ENCODE measurements at places on chromosomes 7 and 10.

- no peak for DNase-seq
Observed at GRCh38 chr10:53022611-53023088, 250.1 kb upstream of the MBL2 start.

DNA sequence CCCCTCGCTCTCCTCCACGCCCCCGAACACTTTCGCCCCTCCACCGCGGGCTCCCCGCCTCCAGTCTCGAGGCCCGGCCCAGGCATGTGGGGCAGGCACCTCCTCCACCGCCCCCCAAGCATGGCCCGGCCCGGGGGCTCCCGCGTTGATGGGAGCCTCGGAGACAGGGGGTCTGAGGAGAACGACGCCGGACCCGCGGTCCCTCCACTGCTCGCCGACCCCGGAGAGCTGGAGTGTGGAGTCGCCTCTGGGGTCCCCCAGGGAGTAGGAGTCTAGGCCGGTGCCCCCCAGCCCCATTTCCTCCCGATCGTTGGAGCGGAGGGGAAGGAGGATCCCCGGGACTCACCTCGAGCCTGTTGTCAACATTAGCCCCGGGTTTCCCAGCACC lies 206 bp downstream of the UPF2 start:
- DNase-seq = no peak

- no peak for DNase-seq
Observed at GRCh38 chr7:95304990-95305389, 19.3 kb downstream of the PON1 start.

DNA sequence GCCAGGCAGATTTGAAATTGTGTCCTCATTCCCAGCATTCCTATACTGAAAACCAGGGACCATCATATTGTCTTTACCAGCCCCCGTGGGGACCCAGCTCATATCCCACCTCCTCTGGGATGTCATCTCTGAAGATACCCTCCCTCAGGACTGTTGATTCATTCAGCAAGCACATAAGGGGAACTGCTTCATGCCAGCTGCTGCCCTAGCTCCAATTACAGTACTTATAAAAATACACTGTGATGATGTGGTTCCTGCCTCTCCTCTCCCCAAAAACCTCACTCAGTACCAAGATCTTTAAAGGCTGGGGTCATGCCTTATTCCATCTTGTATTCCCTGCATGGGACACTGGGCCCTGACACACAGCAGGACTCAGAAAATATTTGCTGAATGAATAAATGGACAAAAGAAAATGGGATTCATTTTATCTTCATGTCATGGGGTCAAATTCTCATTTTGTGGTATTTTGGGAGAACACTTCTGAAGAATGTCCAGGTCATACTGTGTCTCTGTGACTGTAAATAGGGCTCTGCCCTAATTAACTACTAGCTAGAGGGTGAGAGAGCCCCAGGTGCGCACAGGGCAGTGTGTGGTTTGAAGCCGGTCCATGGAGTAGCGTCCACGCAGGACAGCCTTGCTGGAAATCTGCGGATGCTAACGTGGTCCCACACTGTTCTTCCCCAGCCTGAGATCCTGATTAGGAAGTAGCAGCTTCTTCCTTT lies 29.0 kb upstream of the DAGLB start:
- no peak for DNase-seq

DNA sequence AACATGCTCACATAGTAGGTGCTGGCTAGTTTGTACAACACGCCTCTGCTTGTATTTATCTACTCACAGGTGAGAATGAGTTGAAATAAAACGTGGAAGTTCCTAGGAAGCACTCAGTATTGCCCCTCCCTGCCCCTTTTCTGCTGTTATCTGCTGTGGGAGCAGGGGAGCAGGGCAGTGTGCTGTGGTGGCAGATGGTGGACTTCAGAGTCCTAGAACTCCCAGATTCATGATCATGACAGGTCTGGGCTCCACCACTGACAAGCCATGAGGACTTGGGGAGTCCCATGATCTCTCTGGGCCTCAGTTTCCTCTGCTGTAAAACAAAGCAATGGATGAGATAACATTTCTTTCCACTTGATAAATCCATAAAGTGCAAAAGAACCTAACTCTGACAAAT lies 11.6 kb upstream of the PRKCQ start:
- no peak for DNase-seq
